T-cell (primary cell): ENCODE measurements at places on chromosomes 3 and 15. TPM values are rescaled to one million over a fixed set of nuclear protein-coding genes. Genes with fewer than 3 reads are reported as not detected.

The RTP1 gene
- total RNA-seq, result not detected

The CCDC13 gene
- total RNA-seq, result not detected

The LCTL gene
- total RNA-seq, result not detected

The CHDH gene
- total RNA-seq, result 0.72 TPM

- no peak for DNase-seq
Observed at GRCh38 chr3:69500604-69501003, 114.7 kb upstream of the FRMD4B start.

DNA sequence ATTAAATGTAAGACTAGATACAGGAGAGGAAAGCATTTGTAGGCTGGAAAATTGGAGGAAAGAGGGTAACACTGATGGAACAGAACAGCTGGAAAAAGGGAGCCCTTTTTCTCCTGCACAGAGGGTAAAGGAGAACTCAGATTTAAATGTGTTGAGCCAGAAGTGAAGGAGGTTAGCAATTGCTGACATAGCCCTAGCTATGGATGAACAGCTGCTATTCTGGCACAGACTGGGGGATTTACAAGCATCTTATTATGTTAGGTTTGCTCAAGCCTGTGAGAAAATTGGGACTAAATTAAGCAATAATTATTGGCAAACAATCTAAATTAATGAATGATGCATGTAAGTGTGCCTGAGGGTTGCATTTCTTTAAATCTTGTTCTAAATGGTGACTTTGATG, 40.6 kb upstream of the PRR20G start:
- no peak for DNase-seq

DNA sequence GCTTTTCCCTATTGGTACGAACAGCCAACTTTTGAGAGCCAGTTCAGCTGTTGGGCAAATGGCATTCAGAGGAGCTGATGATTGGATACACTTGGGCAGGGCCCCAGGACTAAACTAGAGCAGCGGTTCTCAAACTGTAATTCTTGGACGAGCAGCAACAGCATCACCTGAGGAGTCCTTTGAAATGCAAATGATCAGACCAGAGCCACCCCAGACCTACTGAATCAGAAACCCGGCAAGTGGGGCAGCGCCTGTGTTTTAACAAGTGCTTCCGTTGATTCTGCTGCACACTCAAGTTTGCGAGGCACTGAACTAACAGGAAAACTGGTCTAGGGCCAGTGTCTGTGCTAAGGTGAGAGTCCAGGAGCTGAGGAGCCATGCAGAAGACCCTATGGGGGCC, 239.7 kb downstream of the UACA start:
- no peak for DNase-seq

GRCh38 chr15:59594493-59594942, 17.1 kb upstream of the GCNT3 start:
- no peak for DNase-seq

GRCh38 chr15:34358367-34358766, 8.6 kb downstream of the LPCAT4 start:
- no peak for DNase-seq

- DNase-seq, result no peak
Observed at GRCh38 chr3:152447511-152447910, 178.8 kb downstream of the MBNL1 start.
